ENCODE measurements at places on chromosomes 2 and 18.

GRCh38 chr2:132515010-132515409 lies 98.4 kb downstream of the GPR39 start:
- peak; percentile 31 for DNase-seq

GRCh38 chr2:17608251-17608650 lies 67.8 kb downstream of the VSNL1 start:
- DNase-seq, result no peak

- DNase-seq, result no peak
Observed at GRCh38 chr18:24009651-24010333, 4.8 kb upstream of the TTC39C start.

- DNase-seq, result no peak
Observed at GRCh38 chr2:234679741-234680687, 183.1 kb upstream of the ARL4C start.

GRCh38 chr2:5042666-5043440 lies 649.3 kb upstream of the SOX11 start:
- no peak for DNase-seq

- no peak for DNase-seq
Observed at GRCh38 chr2:113257516-113258264, 21.0 kb downstream of the PAX8 start.

DNA sequence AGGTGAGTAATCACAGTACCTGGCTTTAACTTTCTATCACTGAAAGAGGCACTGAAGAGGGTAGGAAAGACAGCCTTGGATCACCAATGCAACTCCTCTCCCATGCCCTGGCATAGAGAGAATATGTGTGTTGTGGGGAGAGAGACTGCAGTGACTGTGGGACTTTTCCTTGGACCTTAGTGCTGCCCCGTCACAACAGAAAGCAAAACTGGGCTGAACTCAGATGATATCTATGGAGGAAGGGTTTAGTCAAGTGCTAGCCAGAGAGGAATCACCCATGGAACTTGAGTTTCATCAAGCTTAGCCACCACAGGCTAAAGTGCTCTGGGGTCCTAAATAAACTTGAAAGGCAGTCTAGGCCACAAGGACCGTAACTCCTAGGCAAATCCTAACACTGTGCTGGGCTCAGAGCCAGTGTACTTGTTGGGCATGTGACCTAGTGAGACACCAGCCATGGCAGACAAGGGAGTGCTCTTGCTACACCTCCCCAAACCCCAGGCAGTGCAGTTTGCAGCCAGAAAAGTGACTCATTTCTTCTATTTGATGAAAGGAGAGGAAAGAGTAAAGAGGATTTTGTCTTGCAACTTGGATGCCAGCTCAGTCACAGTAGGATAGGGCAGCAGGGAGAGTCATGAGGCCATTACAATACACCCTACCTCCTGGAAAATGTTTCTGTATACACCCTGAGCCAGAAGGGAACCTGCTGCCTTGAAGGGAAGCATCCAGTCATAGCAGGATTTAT lies 105.8 kb upstream of the SPOPL start:
- no peak for DNase-seq

DNA sequence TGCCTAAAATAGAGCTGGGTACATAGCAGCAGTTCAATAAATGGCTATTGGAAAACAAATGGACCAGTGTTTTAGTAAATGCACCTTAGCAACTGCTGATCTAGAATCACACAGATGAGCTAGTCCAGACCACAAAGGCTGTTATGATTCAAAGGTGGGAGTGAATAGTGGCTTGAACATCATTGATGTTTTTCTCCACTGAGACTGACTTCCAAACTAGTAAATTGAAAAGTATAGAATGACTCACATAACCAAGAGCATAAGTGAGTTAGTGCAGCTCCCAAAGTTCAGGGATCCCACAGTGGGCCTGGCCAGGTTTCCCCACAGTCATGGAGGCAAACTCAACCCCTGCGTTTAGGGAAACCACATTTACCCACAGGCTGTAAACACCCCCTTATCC lies 106.7 kb upstream of the YPEL5 start:
- DNase-seq, result no peak

- peak; percentile 43 for DNase-seq
Observed at GRCh38 chr18:57527556-57528229, 58.8 kb downstream of the FECH start.

DNA sequence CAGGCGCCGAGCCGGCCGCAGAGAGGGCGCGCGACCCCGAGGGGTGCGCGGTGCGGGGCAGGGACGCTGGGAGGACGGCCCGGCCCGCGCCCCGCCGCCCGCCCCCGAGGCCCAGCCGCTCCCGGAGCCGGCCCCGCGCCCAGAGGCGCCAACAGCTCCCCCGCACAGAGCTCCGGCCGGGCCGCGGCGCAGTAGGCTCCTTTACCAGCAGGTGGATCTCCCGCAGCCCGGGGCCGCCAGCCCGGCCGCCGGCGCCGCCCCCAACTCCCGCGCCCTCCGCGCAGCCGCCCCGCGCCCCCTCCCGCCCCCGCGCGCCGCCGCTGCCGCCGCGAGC lies 258 bp downstream of the MGAT4A start:
- peak; percentile 55 for DNase-seq

GRCh38 chr18:79248495-79249060 lies 147.2 kb upstream of the NFATC1 start:
- DNase-seq, result no peak

GRCh38 chr2:121189661-121190381 lies 95.2 kb downstream of the TFCP2L1 start:
- DNase-seq, result no peak

- no peak for DNase-seq
Observed at GRCh38 chr2:26704441-26704977, 12.0 kb downstream of the KCNK3 start.

- DNase-seq, result no peak
Observed at GRCh38 chr18:62576845-62577512, 54.2 kb downstream of the ZCCHC2 start.

GRCh38 chr18:77016936-77017335 lies 115.6 kb downstream of the MBP start:
- no peak for DNase-seq

GRCh38 chr2:240226672-240227537 lies 86.4 kb upstream of the OTOS start:
- DNase-seq, result no peak

DNA sequence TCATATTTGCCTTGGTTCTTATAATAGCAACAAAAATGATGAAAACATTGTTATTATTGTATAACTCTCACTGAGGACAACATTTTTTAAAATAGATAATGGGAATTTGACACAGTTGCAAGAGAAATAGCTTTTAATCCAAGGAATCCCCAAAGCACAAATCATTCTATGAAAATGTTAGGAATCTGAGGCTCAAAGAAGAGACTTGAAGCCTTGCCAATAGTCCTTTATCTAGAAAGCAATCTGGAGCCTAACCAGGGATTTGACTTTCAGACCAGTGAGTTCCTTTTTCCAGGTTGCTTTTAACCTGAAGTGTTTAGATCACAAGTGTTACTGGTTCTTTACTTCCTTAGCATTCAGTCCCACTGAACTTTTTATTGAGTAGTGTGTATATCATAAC lies 574.5 kb upstream of the ZEB2 start:
- no peak for DNase-seq

- DNase-seq, result no peak
Observed at GRCh38 chr18:46350598-46351159, 246.5 kb downstream of the HAUS1 start.

- no peak for DNase-seq
Observed at GRCh38 chr2:234792621-234793022, 159.2 kb upstream of the SH3BP4 start.

GRCh38 chr2:232632904-232633412 lies 446 bp upstream of the EFHD1 start:
- DNase-seq, result no peak

GRCh38 chr2:70480468-70480867 lies 73.2 kb downstream of the TGFA start:
- no peak for DNase-seq

GRCh38 chr2:191650896-191651773 lies 26.8 kb upstream of the NABP1 start:
- DNase-seq, result no peak

DNA sequence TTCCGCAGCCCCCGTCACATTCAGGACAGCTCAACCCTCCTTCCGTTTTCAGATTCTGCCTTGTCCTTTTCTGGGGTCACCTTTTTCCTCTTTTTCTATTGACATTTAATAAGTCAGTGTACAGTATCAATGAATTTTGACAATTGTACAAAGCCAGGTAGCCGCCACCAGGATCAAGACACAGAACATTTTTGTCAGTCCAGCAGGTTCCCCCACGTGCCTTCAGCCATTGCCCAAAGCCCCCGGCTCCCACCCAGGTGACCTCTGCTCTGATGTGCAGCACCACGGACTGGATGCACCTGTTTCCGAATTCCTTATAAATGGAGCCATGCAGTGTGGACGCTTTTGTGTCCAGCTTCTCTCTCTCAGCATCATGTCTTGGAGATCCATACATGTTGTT lies 30.0 kb downstream of the CROCC2 start:
- DNase-seq, result no peak

- DNase-seq, result no peak
Observed at GRCh38 chr2:175838979-175839378, 163.1 kb downstream of the LNPK start.
